Activated CD4-positive, alpha-beta T cell treated with anti-CD3 and anti-CD28 coated beads, Interleukin-2, amount 10 ng/mL, durations not matched to agents 24 days and 14 days (primary cell): ENCODE measurements at places on chromosomes 6 and 20. TPM values are rescaled to one million over a fixed set of nuclear protein-coding genes. Genes with fewer than 3 reads are reported as not detected.

The STX7 gene
- total RNA-seq = 16.3 and 21.1 TPM in 2 replicates

The SLC17A3 gene
- 0.58 and 0.99 TPM in 2 replicates for total RNA-seq

GRCh38 chr6:52125139-52125538, 37.7 kb upstream of the PKHD1 start:
- H3K27me3 ChIP-seq = peaks cover 12% of the 10 kb centered on the region
- H3K27ac ChIP-seq = no peak overlapping the region
- no peaks in the 10 kb centered on the region for H3K4me1 ChIP-seq
- no peak for DNase-seq

The PRDM1 gene
- total RNA-seq = 35.9 and 37.4 TPM in 2 replicates

DNA sequence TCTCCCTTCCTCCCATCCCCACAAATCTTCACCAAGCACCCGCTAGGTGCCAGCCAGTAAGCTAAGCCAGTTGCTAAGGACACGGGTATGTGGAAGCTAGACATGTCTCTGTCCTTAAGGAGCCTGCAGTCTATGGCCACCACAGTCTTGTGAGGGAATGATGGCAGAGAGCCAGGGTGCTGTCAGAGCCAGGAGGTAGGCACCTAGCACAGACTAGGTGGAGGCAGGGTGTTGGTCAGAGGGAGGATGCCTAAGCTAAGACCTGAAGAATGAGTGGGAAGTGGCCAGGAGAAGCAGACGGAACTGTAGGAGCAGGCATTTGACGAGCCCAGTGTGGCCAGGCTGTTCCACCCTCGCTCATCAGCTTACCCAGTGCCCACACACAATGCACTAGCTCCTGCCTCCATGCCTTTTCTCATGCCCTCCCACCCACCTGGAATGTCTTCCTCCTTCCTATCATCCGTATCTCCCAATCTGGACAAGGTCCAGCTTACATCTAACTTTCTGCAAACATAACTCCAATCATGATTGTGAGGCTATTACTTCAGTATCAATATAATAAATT, 125.6 kb downstream of the FOXC1 start:
- H3K4me1 ChIP-seq = no peaks in the 10 kb centered on the region
- no peak for DNase-seq
- H3K27me3 ChIP-seq = no peaks in the 10 kb centered on the region
- H3K4me3 ChIP-seq = no peak overlapping the region

DNA sequence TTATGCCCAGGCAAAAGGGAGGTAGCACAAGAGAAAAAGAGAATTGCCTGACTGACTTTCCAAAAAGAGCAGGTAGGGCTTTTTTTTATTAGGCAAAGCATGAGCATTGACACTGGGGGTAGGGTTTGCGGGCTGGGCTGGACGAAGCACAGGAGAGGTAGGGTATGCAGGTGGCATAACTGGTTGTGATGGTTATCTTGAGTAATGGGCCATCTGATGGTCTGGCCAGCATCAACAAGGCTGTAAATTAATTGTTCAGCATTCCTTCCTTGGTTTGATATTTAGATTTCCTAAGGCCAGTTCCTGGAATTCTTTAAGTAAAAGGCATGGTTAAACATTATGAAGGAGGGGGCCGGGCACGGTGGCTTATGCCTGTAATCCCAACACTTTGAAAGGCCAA, 13.9 kb upstream of the BFSP1 start:
- no peaks in the 10 kb centered on the region for H3K36me3 ChIP-seq
- peaks cover 54% of the 10 kb centered on the region for H3K27me3 ChIP-seq
- H3K4me3 ChIP-seq = no peak overlapping the region
- DNase-seq = no peak
- H3K4me1 ChIP-seq = no peaks in the 10 kb centered on the region

The TNF gene
- total RNA-seq = 294 and 303 TPM in 2 replicates

GRCh38 chr20:19495905-19496703, 262.0 kb upstream of the RIN2 start:
- no peaks in the 10 kb centered on the region for H3K36me3 ChIP-seq
- H3K4me3 ChIP-seq = no peak overlapping the region
- H3K27me3 ChIP-seq = no peaks in the 10 kb centered on the region
- no peak overlapping the region for H3K27ac ChIP-seq
- DNase-seq = no peak

DNA sequence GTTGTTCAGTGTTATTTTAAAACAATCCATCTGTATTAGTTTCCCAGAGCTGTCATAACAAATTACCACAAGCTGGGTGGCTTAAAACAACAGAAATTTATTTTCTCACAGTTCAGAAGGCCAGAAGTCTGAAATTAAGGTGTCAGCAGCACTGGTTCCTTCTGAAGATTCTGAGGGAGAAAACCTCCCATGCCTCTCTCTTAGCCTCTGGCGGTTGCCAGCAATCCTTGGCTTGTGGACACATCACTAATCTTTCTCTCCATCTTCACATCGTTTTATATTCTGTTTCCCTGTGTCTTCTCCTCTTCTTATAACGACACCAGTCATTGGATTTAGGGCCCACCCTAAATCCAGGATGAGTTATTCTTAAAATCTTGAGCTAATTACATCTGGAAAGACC, 70.2 kb upstream of the EPB41L1 start:
- H3K27me3 ChIP-seq = peaks cover 19% of the 10 kb centered on the region
- no peak for DNase-seq
- H3K36me3 ChIP-seq = no peaks in the 10 kb centered on the region
- no peaks in the 10 kb centered on the region for H3K4me1 ChIP-seq
- H3K4me3 ChIP-seq = no peak overlapping the region
- H3K27ac ChIP-seq = no peak overlapping the region

The MAVS gene
- 39.3 and 40.2 TPM in 2 replicates for total RNA-seq

The HUS1B gene
- total RNA-seq = 2.1 and 3.3 TPM in 2 replicates

GRCh38 chr20:37570419-37570818, 42.7 kb upstream of the BLCAP start:
- no peak for DNase-seq
- H3K27me3 ChIP-seq = peaks cover 40% of the 10 kb centered on the region
- no peaks in the 10 kb centered on the region for H3K36me3 ChIP-seq
- no peak overlapping the region for H3K27ac ChIP-seq

The ISM1 gene
- 5.3 and 5.4 TPM in 2 replicates for total RNA-seq

DNA sequence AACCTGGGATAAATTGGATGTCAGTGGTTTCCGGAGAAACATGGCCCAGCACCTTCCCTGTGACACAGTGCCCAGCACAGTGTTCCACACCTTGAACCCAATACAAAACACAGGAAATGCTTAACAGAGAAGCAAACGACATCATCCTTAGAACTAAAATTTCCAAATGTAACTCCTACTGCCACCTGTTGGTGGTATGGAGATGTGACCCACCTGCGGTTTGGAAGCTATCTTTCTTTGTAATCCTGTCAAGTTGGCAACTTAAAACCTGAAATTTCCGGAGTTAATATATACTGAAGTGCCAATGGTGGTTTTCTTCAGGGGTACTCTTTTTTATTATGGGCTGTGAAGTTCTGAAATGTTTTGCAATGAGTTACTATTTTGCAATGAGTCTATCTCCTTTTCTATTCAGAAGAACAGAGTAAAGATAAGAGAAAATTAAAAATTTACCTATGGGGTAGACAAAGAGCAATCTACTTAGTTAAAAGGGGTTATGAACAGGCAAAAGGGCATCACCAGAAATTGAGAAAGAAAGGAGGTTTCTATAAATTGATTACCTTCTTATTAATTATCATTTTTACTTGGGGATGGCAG, 658.8 kb downstream of the PTPRT start:
- no peak for DNase-seq
- H3K4me3 ChIP-seq = no peak overlapping the region
- H3K27me3 ChIP-seq = no peaks in the 10 kb centered on the region
- no peak overlapping the region for H3K27ac ChIP-seq

- no peak within 1 kb of the TSS for H3K4me3 ChIP-seq
- H3K27me3 ChIP-seq = peaks cover 9% of the 10 kb centered on the region
- no peaks in the 10 kb centered on the region for H3K4me1 ChIP-seq
- H3K27ac ChIP-seq = no peak within 1 kb of the TSS
- H3K36me3 ChIP-seq = no peaks in the 10 kb centered on the region
- DNase-seq = no peak
Observed at GRCh38 chr20:45704969-45705637, at the start of gene WFDC10B. TSS of gene WFDC10B (minus strand) at chr20:45705019. CDS start at chr20:45685992, 19,027 bp downstream.
